Large intestine (tissue), 12 donors: ENCODE measurements at places on chromosomes 5 and 9.

- DNase-seq, result no peak
Measured at GRCh38 chr5:135212361-135213026, 178.5 kb upstream of the PITX1 start.

GRCh38 chr5:67094476-67095300 lies 101.9 kb downstream of the CD180 start:
- no peak for DNase-seq

- DNase-seq, result no peak
Measured at GRCh38 chr5:176538230-176538988, 1.2 kb upstream of the RNF44 start.

GRCh38 chr5:128566178-128566577 lies 28.1 kb upstream of the FBN2 start:
- no peak for DNase-seq

- peak; percentile 48 for DNase-seq
Measured at GRCh38 chr9:115202960-115203751, 85.2 kb upstream of the TNC start.

- DNase-seq, result peak; percentile 5
Measured at GRCh38 chr9:125889476-125890419, 142.6 kb downstream of the PBX3 start.

- peak; percentile 50 for DNase-seq
Measured at GRCh38 chr9:110126499-110126941, 81.4 kb downstream of the C9orf152 start.

DNA sequence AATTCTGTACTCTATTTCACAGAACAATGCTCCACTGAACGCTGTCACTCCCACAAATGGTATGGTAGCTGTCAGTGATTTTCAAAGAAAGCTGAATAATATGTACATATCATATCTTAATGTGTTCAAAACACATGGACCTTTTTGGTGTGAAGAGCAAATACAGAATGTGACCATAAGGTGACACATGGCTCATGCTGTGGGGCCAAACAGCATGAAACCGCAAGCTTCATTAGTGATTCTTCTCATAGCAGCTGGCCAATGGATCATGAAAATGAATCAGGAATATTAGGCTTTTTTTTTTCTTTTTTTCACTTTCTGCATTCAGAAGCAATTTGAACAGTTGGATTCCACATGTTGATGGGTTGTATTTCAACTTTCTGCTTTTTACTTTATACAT lies 54.9 kb upstream of the CDH9 start:
- no peak for DNase-seq

- no peak for DNase-seq
Measured at GRCh38 chr5:108634010-108634616, 113.6 kb upstream of the FER start.
